Naive thymus-derived CD4-positive, alpha-beta T cell (primary cell): ENCODE measurements at places on chromosomes 7 and 10.

- H3K36me3 ChIP-seq = no peaks in the 10 kb centered on the region
- no peak for DNase-seq
- no peaks in the 10 kb centered on the region for H3K27me3 ChIP-seq
- H3K27ac ChIP-seq = no peak overlapping the region
Measured at GRCh38 chr7:106566672-106567071, 94.3 kb downstream of the CCDC71L start.

- H3K4me1 ChIP-seq = no peaks in the 10 kb centered on the region
- H3K36me3 ChIP-seq = no peaks in the 10 kb centered on the region
- H3K27me3 ChIP-seq = no peaks in the 10 kb centered on the region
- no peak for DNase-seq
- no peak overlapping the region for H3K27ac ChIP-seq
- H3K4me3 ChIP-seq = no peak overlapping the region
Measured at GRCh38 chr10:126663328-126663727, 7.2 kb downstream of the C10orf90 start.

- H3K27me3 ChIP-seq = no peaks in the 10 kb centered on the region
- no peaks in the 10 kb centered on the region for H3K4me1 ChIP-seq
- no peak for DNase-seq
- no peak overlapping the region for H3K27ac ChIP-seq
Measured at GRCh38 chr7:146375170-146375569, 258.6 kb downstream of the CNTNAP2 start.

DNA sequence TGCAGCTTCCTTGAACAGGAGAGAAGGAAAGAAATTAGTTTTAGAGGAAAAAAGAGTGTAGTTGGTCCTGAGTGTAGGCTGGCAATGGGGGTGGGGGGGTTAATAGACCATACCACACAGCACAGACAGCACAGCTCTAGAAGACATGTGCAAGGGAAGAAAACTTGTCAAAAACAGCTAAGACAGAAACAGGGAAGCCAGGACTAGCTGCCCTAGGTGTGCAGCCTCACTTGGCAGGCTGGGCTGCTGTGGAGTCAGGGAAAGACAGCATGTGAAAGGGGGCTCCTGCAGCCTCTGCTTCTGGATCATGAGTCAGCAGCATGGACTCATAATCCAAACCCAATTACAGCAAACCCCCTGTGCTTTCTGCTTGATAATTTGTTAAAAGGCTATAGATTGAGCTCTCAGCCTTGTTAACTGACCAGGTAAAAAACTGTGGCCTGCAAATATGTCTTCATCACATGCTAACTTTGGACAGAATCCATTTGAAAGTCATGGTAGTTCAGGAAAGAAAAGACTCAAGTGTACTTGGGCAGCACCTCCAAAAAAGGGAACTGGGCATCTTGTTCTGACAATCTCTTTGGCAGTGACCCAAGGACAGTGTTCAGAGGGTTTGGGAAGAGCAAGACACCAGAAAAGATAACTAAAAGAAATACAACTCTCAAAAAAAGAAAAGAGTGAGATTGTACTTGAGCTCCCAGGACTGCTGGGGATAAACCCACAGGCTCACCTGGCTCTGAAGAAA, 142.2 kb upstream of the VWC2 start:
- no peak for DNase-seq
- H3K4me3 ChIP-seq = no peak overlapping the region
- no peaks in the 10 kb centered on the region for H3K36me3 ChIP-seq
- H3K27me3 ChIP-seq = no peaks in the 10 kb centered on the region
- H3K27ac ChIP-seq = no peak overlapping the region

- H3K27ac ChIP-seq = no peak overlapping the region
- H3K4me3 ChIP-seq = no peak overlapping the region
- H3K4me1 ChIP-seq = no peaks in the 10 kb centered on the region
- DNase-seq = no peak
- no peaks in the 10 kb centered on the region for H3K27me3 ChIP-seq
Measured at GRCh38 chr10:122648599-122649428, 50.8 kb downstream of the C10orf120 start.

DNA sequence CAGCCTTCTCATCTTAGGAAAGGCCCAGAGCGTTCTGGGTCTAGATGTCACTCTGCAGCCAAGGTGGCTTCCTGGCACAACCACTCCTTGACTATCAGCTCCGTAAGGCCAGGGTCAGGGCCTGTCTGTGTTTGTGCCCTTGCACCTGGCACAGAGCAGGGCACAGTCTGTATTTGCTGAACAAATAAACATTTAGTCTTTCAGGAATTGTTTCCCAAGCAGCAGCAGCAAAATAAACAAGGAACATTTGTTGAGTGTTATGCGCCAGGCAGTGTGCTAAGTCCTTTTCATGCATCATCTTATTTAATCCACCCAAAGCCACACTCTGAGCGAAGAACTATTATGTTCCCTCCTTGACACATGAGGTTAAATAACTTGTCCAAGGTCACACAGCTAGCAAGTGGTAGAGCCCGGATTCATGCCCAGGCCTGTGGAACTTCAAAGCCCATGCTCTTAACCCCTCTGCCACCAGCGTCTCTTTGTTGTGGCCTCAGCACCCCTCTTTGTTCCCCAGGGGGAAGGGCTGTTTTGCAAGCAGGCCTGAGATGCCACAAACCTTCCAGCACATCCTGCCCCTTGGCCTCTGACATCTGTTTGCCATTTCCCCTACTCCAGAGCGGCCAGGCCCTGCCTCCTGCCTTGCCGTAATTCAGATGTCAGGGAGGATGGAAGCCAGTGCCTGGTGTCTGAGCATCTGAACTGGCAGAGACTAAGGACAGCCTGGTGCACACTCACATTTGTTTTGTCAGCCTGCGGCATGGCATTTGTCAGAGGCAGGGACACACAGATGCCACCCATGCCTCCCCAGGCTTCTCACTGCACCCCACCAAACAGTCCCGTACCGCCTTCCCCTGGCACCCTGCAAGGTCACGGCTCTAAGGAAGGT, 325.8 kb upstream of the ZMIZ1 start:
- no peak for DNase-seq
- no peaks in the 10 kb centered on the region for H3K4me1 ChIP-seq
- H3K27me3 ChIP-seq = no peaks in the 10 kb centered on the region
- no peak overlapping the region for H3K4me3 ChIP-seq

DNA sequence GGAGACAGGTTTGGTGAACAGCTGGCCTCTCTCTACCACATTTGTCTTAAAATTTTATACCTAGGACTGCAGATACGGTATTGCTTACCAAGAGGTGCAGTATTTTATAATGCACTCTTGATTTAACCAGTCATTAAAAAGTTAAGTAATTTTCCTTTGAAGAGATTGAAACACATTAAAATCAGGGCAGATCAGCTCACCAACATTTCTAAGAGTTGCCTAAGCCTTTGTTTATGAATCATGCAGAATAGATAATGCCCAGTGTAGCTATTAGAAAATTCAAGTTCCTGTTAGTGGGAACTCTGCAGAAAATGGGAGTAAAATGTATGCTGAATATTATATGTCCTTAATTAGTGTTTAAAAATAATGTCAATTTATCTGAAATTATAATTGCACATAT, 140.2 kb upstream of the PRPS1L1 start:
- no peak for DNase-seq
- H3K27ac ChIP-seq = no peak overlapping the region
- H3K4me1 ChIP-seq = no peaks in the 10 kb centered on the region
- H3K4me3 ChIP-seq = no peak overlapping the region

GRCh38 chr10:131832056-131832685, 68.6 kb upstream of the PPP2R2D start:
- no peaks in the 10 kb centered on the region for H3K4me1 ChIP-seq
- H3K36me3 ChIP-seq = no peaks in the 10 kb centered on the region
- no peak for DNase-seq

DNA sequence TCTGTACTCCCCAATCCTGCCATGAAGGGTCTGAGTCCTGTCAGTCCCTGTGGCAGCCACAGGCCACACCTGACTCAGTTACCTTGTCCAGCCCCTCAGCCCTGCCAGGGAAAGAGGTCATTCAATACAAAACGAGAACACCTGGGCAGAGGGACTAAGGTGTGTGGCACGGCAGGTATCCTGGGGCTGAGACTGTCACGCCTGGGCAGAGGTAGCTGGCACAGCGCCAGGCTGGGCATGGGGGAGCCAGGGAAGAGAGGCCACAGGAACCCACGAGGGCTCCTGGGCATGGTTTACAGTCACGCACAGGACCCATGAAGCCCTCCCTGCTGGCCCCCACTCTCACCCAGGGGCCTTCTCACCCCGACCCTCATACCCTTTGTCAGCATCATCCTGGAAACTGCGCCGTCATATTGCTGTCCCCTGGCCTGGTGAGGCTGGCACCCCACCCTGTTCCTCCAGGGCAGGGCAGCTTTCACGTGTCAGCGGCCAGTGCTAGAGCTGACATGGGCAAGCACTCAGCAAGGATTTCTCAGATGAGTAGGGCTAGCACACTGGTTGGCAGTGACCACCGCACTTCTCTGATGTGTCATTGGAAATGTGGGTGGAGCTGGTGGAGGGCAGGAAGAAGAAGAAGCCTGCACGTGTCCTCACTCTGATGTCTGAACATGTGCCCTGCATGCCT, 42.7 kb downstream of the LRRC18 start:
- H3K36me3 ChIP-seq = no peaks in the 10 kb centered on the region
- no peaks in the 10 kb centered on the region for H3K4me1 ChIP-seq
- no peak overlapping the region for H3K27ac ChIP-seq
- no peak for DNase-seq

DNA sequence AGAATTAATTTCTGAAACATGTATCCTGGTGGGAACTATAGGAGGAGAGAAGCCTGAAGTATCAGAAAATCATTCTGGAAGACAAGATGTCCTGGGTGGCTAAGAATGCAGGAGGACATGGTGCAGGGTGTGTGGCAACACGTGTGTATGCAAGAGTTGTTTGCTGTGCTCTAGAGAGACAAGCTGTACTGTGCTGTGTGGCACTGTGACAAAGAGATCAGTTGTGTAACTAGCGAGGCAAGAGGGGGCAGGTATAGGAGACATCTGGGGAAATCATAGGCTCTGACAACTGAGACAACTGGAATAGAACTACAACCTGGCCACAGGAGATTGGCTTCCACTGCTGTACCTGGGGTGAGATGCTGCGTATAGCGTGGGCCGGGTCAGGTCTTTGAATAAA, 9.3 kb downstream of the ITGA8 start:
- H3K4me3 ChIP-seq = no peak overlapping the region
- peaks cover 3% of the 10 kb centered on the region for H3K27me3 ChIP-seq
- DNase-seq = no peak
- no peaks in the 10 kb centered on the region for H3K4me1 ChIP-seq

DNA sequence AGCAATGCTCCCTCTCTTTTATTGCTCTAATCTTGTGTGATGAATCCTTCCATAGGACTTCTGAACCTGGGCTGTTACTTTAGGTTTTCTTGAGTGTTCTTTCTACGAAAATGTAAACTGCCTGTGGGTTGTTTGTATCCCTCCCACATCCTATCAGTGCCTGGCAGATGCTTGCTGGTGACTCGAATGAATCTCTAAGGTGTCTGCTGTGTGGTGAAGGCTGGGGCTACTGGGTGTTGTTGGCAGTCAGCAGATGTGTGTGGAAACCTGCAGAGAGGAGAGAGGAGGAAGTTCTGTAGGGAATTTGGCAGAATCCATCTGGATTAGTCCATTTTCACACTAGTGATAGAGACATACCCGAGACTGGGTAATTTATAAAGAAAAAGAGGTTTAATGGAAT, 639.4 kb downstream of the CALN1 start:
- no peak overlapping the region for H3K4me3 ChIP-seq
- no peak overlapping the region for H3K27ac ChIP-seq
- DNase-seq = no peak
- H3K36me3 ChIP-seq = no peaks in the 10 kb centered on the region
- no peaks in the 10 kb centered on the region for H3K27me3 ChIP-seq
- no peaks in the 10 kb centered on the region for H3K4me1 ChIP-seq

DNA sequence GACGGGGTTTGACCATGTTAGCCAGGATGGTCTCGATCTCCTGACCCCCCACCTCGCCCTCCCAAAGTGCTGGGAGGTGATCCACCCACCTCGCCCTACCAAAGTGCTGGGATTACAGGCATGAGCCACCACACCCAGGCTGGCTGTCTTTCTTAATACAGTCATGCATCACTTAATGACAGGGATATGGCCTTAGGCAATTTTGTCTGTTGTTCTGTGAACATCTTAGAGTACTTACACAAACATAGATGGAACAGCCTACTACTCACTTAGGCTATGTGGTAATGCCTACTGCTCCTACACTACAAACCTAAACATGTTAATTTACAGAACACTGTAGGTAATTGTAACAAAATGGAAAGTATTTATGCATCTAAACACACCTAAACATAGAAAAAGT, 106.6 kb upstream of the KCNMA1 start:
- no peak overlapping the region for H3K27ac ChIP-seq
- no peak for DNase-seq
- H3K36me3 ChIP-seq = no peaks in the 10 kb centered on the region
- no peaks in the 10 kb centered on the region for H3K4me1 ChIP-seq

DNA sequence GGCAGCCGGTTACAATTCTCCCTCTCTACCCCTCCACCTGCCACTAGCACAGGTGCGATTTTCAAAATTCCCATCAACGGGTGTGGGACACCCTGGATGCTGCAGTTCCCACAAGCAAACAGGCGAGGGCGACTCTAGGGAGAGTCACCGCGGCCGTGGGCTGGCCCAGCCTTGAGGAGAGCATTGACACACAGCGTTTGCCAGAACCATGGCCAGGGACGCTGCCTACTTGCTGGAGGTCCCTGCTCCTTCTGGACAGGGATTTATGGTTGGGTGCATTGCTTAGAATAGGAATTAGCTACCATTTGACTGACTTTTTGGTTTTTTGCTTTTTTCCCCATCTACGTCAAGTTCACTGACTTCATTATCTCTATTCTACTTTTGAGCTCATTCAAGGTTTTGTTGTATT, 19.0 kb upstream of the CLDN4 start:
- no peaks in the 10 kb centered on the region for H3K36me3 ChIP-seq
- H3K4me1 ChIP-seq = no peaks in the 10 kb centered on the region
- no peaks in the 10 kb centered on the region for H3K27me3 ChIP-seq
- H3K4me3 ChIP-seq = no peak overlapping the region
- no peak overlapping the region for H3K27ac ChIP-seq

DNA sequence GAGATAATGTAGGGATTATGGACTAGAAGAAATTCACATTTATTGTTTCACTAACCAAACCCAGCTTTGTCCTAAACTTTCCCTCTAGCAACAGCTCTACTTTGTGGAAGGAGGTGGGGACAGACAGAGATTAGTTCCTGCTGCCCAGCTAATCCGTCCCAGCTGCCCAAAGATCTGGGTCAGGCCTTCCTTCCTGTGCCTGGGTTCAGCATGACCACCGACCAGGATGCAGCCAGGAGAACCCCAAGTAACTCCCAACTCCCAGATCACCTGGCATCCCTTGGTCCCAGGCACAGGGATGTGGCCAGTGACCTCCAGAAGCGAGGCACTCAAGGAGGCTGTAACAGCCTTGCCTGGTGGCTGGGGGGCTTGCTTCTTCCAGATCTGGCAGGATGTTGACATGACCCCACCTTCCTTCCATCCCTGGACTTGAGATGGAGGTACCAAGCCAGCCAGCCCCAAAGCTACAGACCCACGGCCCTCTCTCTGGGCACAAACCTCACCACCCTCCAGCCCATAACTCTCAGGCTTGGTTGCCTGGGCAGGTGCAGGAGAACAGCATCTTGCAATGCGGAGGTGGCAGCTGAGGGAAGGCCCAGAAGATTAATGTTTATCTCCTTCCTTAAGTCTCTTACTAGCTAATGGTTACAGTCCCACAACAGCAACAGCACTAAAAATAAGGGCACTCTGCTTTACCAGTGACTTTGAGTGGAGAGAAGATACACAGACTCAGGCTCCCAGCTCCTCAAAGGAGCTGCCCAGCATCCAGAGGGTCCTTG, 11.1 kb downstream of the CAMK2G start:
- H3K27ac ChIP-seq = no peak overlapping the region
- H3K4me3 ChIP-seq = no peak overlapping the region
- no peaks in the 10 kb centered on the region for H3K27me3 ChIP-seq
- DNase-seq = no peak
- peaks cover 44% of the 10 kb centered on the region for H3K4me1 ChIP-seq
- peaks cover 51% of the 10 kb centered on the region for H3K36me3 ChIP-seq

GRCh38 chr7:2631946-2632732, at the start of gene TTYH3:
Gene TTYH3, plus strand, starts transcription at chr7:2631986. Its CDS starts 170 bp downstream, at chr7:2632156.
- H3K36me3 ChIP-seq = no peaks in the 10 kb centered on the region
- H3K27ac ChIP-seq = peak within 1 kb of the TSS; percentile 79
